ENCODE measurements at places on chromosomes 16 and 17.

- DNase-seq = no peak
Measured at GRCh38 chr17:44006272-44006597, 1.8 kb downstream of the NAGS start.

- no peak for DNase-seq
Measured at GRCh38 chr17:3033741-3034577, 29.4 kb downstream of the OR1D5 start.

DNA sequence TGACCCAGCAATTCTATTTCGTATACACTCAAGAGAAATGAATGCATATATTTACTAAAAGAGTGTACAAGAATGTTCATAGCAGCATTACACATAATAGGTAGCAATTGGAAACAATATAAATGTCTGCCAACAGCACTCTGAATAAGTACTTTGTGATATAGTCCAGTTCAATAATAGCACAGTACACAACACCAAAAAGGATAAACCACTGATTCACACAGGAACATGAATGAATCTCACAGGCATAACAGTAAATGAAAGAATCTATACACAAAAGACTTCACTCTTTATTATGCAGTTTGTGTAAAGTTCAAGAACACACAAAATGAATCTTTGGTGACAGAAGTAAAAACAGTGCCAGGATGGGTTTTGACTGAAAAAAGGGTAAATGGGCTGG lies 86.3 kb downstream of the NLK start:
- DNase-seq = no peak

DNA sequence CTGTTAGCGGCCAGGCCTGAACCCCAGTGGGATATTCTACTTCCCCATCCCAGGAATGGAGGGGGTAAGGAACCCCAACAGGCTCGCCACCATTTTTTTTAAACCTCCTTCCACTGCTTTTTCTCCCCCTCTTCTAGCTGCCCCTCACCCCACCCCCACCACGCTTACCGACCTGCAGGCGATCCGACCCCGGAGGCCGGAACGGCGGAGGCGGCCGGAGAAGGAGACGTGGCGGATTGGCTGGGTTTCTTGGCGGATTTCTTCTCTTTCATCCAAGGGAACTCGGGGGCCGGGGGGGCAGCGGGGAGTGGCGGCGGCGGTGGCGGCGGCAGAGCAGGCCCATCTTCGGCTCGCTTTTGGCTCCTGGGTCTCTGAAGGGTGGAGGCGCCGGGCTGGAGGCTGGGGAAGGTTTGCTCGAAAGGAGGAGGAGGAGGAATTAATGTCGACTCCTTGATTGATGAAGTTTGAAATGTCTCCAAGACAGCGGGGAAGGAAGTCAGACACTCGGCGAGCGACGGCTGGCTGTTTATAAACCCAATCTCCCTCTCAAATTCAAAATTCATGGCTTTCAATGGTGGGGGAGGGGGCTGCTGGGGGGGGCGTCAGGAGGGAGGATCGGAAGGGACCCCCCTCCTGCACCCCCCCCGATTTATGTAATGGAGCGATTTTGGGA lies 424 bp downstream of the HOXB2 start:
- no peak for DNase-seq

DNA sequence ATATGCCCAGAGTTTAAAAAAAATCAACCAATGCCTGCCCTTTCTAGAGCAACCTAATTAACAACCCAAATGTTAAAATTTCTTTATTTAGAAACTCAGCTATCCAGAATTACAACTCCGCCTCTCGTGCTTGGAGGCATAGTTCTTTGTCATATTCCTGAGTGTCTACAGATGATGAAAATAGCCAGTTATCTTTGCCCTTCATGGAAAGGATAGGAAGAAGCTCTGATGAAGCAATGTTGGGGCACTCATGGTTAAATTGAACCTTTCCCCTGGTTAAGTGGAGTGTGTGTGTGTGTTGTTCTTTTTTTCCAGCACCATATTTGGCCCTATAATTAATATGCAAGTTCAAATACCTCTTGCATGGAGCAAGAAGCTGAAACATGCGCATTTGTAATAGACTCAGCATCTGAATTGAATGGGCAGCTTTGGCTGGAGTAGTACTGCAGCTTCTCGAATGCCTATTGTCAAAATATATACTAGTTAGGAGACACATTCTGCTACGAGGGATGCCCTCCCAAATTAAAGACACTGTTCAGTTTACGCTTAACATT lies 506.2 kb downstream of the WWOX start:
- DNase-seq = no peak

GRCh38 chr17:64099543-64099942 lies 30.4 kb downstream of the ERN1 start:
- DNase-seq = no peak

GRCh38 chr17:74444406-74444805 lies 12.5 kb downstream of the GPRC5C start:
- no peak for DNase-seq

- no peak for DNase-seq
Measured at GRCh38 chr17:38970128-38970527, 2.9 kb upstream of the FBXO47 start.

GRCh38 chr17:3927628-3928340 lies 11.5 kb upstream of the P2RX1 start:
- no peak for DNase-seq

DNA sequence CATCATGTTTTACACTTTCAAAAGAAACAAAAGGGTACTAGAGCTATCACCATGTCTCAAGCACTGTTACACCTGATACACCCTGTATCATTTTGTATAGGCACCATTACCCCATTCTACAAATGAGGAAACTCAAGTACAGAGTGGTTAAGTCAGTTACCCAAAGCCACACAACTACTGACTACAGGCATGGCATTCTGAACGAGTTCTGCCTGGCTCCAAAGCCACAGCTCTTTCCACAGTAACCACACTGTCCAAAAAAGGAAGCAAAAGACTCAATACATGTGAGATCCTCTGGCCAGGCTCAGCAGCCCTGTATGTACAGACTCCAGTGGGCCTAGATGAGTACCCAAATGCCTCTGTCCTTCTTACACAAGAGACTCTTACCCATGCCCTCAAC lies 4.7 kb downstream of the DYNC1LI2 start:
- DNase-seq = peak; percentile 63

DNA sequence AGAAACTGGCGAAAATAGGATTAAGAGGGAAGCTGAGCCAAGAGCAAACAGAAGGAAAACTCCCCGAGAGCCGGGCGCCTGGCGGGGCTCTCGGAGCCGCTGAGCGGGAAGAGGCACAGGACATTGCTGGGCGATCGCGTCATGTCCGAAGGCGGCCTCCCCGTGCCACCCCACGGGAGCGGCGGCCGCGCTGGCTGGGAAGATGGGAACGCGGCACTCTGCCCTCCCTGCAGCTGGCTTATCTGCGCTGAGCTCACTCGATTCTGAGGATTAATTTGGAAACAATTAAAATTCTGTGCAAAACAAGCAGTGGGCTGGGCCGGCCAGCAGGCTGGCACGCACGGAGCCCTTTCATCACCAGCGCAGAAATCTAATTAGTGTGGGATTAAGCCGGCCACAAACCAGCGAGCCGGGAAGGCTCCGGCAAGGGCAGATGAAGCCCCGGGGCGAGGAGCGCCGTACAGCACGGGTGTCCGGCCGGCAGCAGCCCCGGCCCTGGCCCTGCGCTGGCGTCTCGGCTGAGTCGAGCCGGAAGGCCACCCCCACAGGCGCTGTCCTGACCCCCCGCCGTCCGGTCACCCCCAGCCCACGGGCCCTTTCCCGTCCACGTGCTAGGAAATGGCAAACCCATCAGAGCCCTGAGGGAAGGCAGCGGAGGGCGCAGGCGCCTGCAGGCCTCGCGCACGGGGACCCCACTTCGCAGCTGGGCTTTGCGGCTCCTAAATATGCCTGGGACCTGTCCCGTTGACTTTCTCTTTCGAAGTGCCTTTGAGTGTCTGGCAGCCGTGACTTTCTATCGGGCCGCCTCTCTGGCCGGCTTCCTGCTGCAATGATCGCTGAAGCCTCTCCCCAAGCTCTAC lies 37.9 kb downstream of the SOX8 start:
- no peak for DNase-seq

DNA sequence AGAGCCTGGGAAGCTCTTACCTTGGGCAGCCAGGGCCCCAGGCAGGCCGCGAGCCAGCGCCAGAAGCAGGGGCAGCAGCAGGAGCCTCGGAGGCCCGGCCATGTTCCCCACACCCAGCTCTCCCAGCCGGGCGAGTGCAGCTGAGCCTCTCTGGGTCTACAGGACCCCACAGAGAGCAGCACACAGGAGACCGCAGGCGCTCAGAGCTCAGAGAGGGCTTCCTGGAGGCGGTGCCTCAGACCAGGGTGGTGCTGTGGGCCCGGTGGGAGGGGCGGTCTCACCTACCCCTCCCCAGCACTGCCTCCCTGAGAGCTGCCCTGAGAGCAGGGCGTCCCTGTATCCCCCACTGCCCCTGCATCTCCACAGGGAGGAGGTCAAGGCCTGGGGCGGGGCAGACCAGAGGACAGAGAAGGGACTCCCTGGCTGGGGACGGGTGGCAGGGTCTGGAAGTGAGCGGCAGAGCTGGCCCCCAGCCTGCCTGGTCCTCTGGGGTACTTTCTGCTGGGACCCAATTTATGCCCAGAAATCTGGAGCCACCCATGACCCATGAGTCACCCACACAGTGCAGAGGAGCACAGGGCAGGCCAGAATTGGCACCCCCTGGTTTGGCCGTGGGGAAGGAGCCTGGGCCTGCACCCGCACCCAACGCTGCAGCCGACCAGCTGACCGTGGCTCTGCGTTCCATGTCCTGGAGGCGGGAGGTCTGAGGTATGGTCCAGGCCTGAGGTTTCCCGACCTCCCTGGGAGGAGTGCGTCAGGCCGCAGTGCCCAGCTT lies at the start of gene CD7:
Gene CD7, minus strand, starts transcription at position 215 of the 775 bp plus-strand sequence. Its CDS starts 113 bp downstream, at position 102.
- no peak for DNase-seq
